Skeletal muscle tissue (tissue), 5 donors: ENCODE measurements at places on chromosomes 12 and 14. TPM values are rescaled to one million over a fixed set of nuclear protein-coding genes. Genes with fewer than 3 reads are reported as not detected.

SYCP3 gene
- total RNA-seq: not detected

IL22 gene
- not detected for total RNA-seq

C1QL4 gene
- not detected for total RNA-seq

GPR137C gene
- 1.6 TPM for total RNA-seq

ANAPC7 gene
- 38.6 TPM for total RNA-seq

C12orf54 gene
- not detected for total RNA-seq

CAPZA3 gene
- total RNA-seq: not detected

NPAS3 gene
- 9.9 TPM for total RNA-seq

KCNH3 gene
- total RNA-seq: 0.52 TPM

FZD10 gene
- 5.7 TPM for total RNA-seq

DCAF4 gene
- 11.5 TPM for total RNA-seq
